ENCODE measurements at places on chromosomes 7 and 10.

DNA sequence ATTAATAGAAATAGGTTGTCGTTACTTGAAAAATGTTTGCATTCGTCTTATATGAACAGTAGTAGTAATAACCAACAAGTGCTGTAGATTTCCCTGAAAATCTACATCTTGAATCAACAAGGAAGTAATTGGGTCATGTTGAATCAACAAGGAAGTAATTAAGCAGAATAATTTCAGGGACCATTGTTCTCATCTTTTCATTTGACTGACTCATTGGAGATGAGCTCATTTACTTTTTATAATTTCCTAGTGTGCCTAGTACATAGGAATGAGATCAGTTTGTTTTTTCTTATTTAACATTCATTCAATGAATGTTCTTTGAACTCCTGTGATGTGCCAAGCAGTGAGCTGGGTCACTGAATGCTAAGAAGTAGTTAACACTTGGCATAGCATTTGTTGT lies 8.2 kb downstream of the CLDN12 start:
- DNase-seq: no peak

- DNase-seq: no peak
Observed at GRCh38 chr7:82705517-82706260, 262.1 kb upstream of the CACNA2D1 start.

DNA sequence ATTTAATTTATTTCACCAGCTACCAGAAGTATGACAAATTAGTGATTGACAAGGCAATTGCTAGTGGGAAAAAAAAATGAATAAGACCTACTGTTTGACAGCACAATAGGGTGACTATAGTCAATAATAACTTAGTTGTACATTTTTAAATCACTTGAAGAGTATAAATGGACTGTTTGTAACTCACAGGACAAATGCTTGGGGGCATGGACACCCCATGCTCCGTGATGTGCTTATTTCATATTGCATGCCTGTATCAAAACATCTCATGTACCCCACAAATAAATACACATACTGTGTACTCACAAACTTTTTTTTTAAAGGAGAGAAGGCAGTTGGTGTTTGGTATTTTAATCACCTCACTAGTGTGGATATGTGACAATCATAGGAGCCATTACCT lies 181.1 kb downstream of the CACNB2 start:
- DNase-seq: no peak

GRCh38 chr10:24425151-24425550 lies 216.2 kb downstream of the KIAA1217 start:
- no peak for DNase-seq

DNA sequence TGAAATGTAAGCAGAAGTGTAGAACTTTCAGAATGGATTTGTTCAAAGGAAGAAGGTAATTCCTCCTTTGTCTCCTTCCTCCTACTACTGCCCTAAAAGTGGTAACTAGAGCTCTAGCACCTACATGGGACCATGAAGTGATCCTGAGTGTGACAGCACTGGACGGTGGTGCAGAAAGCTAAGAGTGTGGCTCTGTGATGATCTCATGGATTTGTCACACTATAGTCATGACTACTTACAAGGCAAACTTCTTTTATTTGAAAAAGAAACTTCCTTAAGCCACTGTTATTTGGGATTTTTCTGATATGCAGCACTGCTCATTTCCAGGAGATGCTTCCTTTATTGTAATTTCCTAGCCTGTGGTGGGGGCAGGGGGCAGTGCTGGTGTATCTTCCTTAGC lies 5.8 kb upstream of the FHIP2A start:
- DNase-seq: no peak

GRCh38 chr10:76190634-76191270 lies 759.3 kb downstream of the LRMDA start:
- no peak for DNase-seq

DNA sequence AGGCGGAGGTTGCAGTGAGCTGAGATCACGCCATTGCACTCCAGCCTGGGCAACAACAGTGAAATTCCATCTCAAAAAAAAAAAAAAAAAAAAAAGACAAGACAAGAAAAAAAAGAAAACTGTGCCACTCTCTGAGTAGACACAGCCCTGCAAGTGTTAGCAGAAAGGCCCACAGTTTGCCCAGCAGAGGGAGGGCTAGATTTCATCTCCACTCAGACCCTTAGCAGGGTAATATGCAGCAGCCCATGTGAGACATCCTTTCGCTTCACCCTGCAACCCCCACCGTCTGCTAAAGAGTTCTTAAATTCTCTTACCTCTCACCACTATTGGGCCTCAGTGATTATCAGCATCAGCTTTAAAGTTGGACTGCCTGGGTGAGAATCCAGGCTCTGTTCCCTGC lies 38.2 kb downstream of the CTNNA3 start:
- DNase-seq: no peak

DNA sequence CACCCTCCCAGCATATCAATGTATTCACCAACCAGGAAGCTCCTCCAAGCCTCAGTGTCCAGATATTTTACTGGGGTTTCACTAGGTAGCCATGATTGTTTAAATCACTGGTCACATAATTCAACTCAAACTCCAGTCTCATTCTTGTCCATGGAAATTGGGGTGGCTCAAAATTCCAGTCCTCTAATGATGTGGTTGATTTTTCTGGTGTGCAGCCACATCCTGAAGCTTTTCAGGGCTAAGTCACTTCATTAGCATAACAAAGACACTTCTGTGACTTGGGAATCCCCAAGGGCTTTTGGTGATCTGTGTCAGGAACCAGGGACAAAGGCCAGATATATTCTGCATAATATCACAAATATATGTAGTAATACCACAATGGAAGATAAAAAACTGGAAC lies 786.9 kb upstream of the IGFBP3 start:
- peak; percentile 3 for DNase-seq

DNA sequence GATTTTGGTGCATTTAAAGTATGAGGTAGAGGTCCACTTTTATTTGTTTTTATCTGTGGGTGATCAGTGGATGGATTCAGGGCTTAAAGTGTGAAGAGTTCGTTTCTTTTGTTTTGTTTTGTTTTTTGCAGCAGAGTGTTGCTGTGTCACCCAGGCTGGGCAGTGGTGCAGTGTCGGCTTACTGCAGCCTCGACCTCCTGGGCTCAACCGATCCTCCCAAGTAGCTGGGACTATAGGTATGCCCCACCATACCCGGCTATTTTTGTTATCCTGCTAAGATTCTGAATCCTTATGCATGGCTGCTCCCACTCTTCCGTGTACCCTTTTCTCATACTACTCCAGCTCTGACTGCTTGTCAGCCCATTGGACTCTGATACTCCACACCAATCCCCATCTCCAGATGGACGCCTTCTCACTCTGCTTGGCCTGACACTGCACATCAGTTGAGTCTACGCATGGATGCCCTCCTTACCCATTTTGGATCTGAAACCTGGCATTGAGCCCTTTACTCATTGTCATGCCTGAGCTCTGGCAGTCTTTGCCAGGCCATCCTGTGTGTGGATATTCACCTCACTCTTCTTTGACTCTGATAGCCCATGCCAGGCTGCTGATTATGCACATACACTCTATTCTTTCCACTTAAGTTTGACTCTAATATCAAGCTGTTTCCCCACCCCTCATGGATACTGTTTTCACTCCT lies 119.5 kb downstream of the CCSER2 start:
- DNase-seq: no peak

- DNase-seq: no peak
Observed at GRCh38 chr7:66776800-66777442, 36.4 kb downstream of the RABGEF1 start.

DNA sequence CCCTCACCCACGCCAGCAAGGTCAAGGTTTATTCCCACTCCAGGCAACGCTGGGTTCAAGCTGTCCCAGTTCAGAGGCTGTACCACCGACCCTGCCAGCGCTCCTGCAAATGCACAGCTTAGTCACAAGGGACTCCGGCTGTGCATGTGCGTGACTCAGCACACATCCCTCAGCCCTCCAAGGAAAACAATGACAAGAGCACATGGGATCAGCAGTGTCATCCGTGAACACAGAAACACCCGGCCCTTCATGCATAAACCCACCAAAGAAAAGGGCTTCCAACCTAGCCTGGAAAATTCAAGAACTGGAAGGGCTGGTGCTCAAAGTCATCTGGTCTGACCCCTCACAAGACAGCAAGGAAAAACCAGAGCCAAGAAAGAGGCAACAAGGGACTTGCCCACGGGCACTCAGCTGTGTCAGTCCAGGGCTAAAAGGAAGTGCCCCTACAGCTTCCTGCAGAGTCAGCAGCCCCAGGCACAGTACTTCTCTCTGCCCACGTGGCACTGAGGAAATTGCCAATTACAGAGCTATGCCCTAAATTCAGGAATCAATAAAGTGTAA lies 106.1 kb downstream of the KCNMA1 start:
- DNase-seq: no peak

DNA sequence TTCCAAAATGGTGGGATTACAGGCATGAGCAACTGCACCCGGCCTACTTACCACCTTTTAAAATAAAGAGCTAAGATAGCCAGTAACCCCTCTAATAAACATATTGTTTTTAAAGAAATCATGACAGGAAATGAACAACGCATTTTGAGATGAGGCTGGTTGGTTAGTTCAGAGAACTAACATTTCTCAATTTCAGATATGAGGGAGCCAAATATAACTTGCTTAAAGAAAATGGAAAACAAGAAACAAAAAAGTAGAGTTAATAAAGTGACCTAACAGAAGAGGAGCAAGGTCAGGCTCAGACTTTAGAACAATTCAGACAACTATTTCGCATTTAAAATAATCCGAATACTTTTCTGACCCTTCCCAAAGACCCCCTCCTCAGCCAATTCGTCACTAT lies 254.9 kb upstream of the PHF14 start:
- no peak for DNase-seq

DNA sequence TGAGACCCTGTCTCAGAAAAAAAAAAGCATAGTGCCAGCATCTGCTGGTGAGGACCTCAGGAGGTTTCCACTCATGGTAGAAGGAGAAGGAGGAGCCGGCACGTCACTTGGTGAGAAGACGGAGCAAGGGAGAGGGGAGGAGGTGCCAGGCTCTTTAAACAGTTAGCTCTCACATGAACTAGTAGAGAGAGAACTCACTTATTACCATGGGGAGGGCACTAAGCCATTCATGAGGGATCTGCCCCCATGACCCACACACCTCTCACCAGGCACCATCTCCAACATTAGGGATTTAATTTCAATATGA lies 62.9 kb upstream of the VKORC1L1 start:
- DNase-seq: no peak

DNA sequence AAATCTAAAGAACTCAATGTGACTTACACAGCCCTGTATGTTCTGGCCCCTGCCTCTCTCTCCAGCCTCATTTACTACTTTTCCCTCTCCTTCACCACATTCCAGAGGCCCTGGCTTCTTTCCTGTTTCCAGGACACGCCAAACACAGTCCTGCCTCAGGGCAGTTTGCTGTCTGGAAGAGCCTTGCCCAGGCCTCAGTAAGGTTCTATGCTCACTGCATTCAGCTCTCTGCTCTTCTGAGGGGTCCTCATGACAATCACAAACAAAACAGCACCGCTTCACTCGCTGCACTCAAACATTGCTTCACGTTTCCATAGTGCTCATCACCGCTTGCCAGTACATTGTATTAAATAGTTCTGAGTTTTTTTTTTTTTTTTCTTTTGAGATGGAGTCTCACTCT lies 35.1 kb upstream of the GARS1 start:
- no peak for DNase-seq

GRCh38 chr7:82414389-82414788 lies 29.2 kb downstream of the CACNA2D1 start:
- DNase-seq: no peak

GRCh38 chr7:27151931-27152815 lies at the start of gene HOXA3:
Gene HOXA3 (minus strand): TSS chr7:27152583. CDS start chr7:27110640, 41,943 bp downstream.
- peak; percentile 80 for DNase-seq

DNA sequence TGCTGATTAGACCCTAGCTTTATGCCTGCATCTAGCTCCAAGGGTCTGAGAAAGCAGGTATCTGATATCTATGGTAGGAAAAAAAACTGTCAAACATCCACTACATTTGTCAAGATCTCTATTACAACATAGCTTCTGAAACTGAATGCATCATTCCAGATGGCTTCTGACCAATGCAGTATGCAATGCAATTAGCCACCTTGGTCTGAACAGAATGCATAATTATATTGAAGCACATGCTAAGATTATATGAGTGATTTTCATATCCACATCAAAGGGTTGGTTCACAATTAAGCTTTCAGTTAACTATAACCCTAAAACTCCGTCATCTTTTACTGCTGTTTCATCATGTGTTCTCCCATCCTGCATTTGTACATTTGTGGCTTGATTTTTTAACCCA lies 271.4 kb downstream of the POLR1F start:
- no peak for DNase-seq

- DNase-seq: no peak
Observed at GRCh38 chr7:148540041-148540738, 50.4 kb upstream of the C7orf33 start.

GRCh38 chr7:46229409-46229808 lies 308.3 kb upstream of the IGFBP3 start:
- DNase-seq: no peak

DNA sequence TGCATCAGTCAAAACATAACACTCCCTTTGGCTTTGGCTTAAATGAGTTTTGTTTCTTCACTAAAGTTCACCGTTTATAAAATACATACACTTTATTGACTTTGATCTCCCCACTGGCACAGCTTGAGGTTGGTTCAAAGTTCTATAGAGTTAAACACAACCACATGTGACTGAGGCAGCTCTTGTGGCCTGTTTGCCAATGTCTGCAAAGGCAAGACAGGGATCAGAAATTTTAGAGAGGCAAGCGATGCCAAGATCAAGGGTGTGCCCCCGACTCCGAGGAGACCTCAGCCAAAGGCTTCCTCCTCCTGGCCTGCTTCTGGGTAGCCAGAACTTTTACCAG lies 129.8 kb upstream of the JCAD start:
- DNase-seq: no peak

DNA sequence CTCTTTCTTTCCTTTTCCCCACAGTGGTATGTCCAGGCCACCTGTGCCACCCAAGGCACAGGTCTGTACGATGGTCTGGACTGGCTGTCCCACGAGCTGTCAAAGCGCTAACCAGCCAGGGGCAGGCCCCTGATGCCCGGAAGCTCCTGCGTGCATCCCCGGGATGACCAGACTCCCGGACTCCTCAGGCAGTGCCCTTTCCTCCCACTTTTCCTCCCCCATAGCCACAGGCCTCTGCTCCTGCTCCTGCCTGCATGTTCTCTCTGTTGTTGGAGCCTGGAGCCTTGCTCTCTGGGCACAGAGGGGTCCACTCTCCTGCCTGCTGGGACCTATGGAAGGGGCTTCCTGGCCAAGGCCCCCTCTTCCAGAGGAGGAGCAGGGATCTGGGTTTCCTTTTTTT lies 2.3 kb upstream of the FSCN3 start:
- no peak for DNase-seq

DNA sequence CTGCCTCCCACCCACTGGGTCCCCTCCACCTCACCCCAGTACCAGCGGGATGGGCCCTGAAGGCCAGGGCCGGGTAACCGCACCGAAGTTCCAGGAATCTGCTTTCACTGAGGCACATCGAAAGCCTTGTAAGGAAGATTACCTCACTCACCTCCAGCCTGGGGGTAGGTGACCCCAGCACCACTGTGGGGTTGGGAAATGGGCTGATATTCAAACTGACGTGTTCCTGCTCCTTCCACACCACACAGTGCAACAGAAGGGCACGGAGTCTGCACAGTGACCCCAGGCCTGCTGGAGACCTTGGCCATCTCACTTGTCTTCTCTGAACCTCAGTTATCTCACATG lies 29.8 kb downstream of the NPS start:
- DNase-seq: no peak

- DNase-seq: peak; percentile 87
Observed at GRCh38 chr7:76262683-76263402, 39.6 kb upstream of the HSPB1 start.
